ENCODE measurements at places on chromosomes 1 and 21.

DNA sequence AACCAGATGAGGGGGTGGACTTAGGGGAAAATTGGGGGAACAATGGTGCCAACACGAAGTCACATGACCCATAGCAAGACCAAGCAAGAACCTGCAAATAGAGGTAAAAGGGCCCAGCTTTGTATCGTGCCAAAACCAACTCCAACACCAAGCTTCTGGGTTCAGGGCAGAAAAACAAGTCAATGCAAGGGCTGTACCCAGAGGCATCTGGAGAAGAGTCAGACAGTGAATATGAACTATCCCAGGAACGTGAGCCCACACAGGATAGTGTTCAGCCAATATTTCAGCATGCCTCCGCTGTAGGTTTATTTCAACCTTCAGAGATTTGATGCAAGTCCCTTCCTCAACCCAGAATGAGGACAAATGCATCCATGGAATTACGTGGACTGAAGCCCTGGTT, 15.0 kb upstream of the ZMYM6 start:
- DNase-seq, result no peak
- H3K4me1 ChIP-seq, result no peaks in the 10 kb centered on the region
- no peaks in the 10 kb centered on the region for H3K27me3 ChIP-seq
- H3K36me3 ChIP-seq, result no peaks in the 10 kb centered on the region
- H3K4me3 ChIP-seq, result no peak overlapping the region
- H3K27ac ChIP-seq, result no peak overlapping the region

DNA sequence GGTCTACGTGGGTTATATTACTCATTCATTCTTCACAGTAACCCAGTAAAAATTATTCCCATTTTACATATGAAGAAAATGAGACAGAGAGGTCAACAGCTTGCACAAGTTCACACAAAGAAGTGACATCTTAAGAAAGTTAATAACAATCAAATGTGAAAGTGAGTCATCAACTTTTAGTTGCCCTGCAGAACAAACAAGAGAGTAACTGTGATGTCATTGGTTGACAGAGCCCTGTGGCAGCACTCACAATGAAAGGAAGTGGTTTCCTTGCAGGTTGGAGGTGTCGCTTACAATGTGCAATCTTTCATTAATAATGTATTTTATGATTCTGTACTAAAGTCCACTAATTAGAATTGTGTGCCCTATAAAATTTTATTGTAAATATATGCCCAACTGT, 369.6 kb downstream of the RYR2 start:
- no peaks in the 10 kb centered on the region for H3K27me3 ChIP-seq
- DNase-seq, result no peak
- H3K4me3 ChIP-seq, result no peak overlapping the region
- no peaks in the 10 kb centered on the region for H3K36me3 ChIP-seq
- H3K4me1 ChIP-seq, result no peaks in the 10 kb centered on the region

- peak overlapping the region; percentile 64 for H3K27ac ChIP-seq
- H3K4me1 ChIP-seq, result peaks cover 7% of the 10 kb centered on the region
- no peaks in the 10 kb centered on the region for H3K27me3 ChIP-seq
- no peaks in the 10 kb centered on the region for H3K36me3 ChIP-seq
Observed at GRCh38 chr1:153343040-153343681, 5.5 kb downstream of the PGLYRP4 start.

DNA sequence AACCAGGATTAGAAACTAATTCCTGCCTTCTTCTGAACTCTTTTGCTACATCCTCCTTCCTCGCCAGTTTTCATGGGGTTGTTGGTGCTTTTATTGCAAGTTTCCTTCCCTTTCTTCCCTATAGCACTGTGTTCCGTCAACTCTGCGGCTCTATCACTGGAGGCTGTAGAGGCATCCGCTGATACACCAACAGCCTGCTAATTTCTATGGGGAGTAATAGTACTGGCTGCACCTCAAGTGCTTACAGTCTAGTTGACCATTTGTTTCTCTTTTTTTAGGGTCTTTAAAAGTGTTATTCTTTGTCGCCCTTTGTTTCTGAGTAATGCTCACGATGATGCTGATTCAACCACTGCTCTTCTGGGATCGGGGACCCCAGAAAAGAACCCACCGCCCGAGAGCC, 746 bp downstream of the MIS18A start:
- H3K36me3 ChIP-seq, result peaks cover 6% of the 10 kb centered on the region
- peak overlapping the region; percentile 74 for H3K27ac ChIP-seq
- no peaks in the 10 kb centered on the region for H3K27me3 ChIP-seq
- H3K4me3 ChIP-seq, result peak overlapping the region; percentile 76
- H3K4me1 ChIP-seq, result peaks cover 5% of the 10 kb centered on the region

DNA sequence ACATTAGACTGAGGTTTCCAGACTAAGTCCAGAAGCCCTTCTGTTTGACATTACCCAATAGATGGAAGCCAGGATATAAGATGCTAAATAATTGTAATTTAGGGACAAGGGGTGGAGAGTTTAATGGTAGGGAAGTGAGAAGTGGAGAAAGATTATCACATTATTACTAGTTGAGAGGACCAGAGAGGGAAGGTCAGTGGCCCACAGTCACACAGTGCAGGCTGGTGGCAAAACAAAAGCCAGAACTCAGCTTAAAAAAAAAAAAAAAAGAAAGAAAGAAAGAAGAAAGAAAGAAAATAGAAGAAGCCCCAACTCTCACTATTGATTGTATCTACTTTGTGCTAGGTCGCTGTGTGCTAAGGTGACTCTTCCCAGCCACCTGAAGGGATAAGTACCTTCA, 41.6 kb upstream of the WNT4 start:
- DNase-seq, result no peak
- no peaks in the 10 kb centered on the region for H3K36me3 ChIP-seq
- H3K27ac ChIP-seq, result no peak overlapping the region
